ENCODE measurements at places on chromosomes 6 and 20.

- no peak for DNase-seq
These were observed 594.6 kb downstream of the COL12A1 start for GRCh38 chr6:74611220-74611619.

GRCh38 chr6:11096109-11096508, 2.5 kb downstream of the SMIM13 start:
- peak; percentile 30 for DNase-seq

GRCh38 chr6:43103253-43103876, 27.3 kb downstream of the PTK7 start:
- no peak for DNase-seq

DNA sequence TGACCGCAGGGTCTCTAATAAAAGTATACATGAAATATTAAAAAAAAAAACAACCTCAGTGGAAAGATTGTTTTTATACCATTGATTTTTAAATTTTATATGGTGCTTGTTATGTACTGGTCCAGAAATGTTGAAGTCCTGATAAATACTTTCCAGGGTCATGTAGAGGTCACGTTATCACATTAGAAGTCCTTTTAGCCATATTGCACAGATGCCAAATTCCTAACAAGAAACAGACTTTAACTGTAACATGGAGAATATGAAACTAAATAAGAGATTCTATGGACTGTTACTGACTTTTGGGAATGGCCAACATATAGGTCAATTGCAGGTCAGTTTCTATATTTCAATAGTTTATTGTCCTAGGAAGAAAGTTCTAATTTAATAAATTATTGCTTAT, 89.0 kb downstream of the ADGRB3 start:
- no peak for DNase-seq

DNA sequence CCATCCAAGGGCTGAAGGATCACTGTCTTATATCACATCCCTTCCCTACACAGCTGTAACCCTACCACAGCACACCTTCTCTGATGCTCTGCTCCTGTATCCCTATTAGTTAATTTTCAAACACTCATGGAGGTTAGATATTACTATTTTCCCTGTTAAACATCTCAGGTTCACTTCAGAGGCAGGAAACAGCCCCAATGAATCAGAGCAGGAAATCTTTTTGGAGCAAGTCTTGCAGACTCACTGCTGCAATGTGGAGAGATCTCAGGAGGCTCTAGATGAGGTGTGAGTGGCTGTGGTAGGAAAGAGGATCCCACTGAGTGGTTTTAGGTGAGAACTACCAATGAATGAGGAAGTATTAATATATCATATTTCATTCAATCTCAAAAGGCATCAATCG, 19.7 kb upstream of the HTR1B start:
- no peak for DNase-seq

DNA sequence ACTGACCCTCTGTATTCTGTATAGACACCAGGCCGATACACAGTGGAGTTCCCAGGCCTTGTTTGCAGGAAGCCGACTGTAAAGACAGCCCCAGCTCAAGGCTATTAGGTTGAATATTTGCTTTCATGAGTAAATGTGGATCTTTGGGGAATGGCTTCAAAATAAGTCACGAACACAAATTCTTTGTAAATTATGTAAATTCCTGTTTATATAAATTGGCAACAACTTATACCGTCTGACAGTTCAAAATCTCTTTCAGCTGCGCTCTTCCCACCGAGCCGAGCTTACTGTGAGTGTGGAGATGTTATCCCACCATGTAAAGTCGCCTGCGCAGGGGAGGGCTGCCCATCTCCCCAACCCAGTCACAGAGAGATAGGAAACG, 24.7 kb downstream of the EDN3 start:
- no peak for DNase-seq

DNA sequence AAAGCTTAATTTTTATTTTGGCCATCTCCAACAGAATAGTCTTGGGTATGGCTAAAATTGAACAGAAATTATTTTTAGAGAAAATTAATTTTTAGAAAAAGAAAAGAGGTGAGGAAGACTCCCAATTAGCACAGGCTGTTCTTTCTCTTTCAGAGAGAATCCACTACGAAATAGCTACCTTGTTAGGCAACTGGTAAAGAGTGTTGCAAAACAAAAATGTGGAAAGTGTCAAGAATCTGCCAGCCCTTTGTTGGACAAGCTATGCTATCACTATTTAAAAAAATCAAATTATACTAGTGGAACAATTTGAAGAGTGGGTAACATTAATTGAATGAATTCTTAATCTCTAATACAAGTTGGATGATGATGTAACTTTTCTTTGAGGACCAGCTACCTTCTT, 19.2 kb upstream of the ZSCAN9 start:
- no peak for DNase-seq

DNA sequence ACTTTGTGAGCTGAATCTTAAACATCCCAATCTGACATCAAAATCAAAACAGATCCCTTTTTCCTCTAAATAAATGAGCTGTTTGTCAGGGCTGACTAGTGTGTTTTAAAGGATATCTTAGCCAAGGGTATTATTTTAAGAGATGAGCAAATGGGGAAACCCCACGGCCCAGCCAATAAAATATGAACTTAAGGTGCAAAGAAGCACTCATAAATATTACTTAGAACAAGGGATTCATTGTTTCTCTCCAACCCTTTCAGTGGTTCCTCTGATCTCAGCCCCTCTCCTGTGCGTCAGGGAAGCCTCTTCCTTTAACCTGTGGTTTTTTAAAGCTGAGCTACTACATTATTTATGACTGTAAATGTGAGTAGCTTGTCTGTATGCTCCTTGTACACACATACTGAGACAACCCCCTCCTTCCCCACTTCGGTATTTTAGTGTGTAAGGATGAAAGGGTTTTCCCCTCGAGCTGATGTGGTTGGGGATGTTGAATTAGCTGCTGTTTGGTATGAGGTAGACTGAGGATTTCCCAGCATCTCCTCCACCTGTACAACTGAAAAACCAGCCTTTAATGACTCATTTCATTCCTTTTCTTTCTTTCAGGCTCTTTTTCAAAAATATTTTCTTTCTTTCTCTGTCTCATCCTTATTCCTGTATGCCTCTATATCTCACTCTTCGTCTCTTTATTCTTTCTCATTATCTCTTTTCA, 6.5 kb downstream of the BMP5 start:
- no peak for DNase-seq

DNA sequence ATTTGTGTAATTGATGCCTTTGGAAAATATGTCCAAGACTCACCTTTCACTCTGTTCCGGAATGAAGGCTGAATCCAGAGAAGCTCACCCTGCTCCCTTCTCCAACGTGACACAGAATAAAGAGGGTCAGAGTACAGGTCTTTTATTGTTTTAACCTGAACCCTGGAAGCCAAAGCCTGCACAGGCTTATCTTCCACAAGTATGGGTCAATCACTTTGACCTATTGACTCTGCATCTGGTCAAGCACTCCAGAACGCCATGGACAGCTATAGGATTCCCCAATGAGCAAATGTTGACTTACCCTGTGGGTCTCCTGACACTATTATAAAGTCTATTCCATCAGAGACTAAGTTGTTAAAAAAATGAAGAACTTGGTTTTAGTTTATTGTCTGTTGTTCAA, 158.4 kb upstream of the MYLIP start:
- DNase-seq: no peak

- peak; percentile 6 for DNase-seq
These were observed 217.5 kb downstream of the TINAG start for GRCh38 chr6:54525731-54526130.

DNA sequence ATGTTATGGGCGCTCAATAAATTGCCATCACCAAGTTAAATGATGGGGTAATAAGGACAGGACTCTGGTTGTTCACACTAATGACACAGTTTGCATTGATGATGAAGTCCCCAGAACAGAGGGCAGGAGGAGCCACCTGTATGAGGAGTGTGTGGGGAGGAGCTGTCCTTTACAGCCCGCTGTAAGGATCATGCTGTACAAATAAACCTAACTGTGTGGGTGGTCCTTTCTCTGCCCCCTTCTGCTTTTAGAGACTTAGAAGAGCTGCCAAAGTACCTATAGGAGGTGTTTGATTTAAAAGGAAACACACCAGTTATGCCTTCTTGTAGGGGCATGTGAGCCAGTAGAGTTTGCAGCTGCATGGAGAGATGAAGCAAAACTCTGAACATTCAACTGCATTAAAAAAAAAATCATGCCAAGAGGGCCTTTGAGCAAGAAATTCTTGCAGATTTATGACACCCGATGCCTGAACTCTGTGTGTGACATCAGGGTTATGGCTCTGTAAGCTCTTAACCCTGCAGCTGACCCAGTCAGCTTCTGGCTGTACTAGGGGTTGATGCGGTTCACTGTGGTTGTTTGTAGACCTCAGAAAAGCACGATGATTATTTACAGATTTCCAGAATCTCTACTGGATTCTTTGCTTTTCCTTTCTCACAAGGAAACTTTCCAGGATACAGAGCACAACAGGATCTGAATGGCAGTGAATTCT, 67.4 kb downstream of the UST start:
- no peak for DNase-seq

- DNase-seq: peak; percentile 7
These were observed 673 bp downstream of the MARCKS start for GRCh38 chr6:113857556-113858479.

DNA sequence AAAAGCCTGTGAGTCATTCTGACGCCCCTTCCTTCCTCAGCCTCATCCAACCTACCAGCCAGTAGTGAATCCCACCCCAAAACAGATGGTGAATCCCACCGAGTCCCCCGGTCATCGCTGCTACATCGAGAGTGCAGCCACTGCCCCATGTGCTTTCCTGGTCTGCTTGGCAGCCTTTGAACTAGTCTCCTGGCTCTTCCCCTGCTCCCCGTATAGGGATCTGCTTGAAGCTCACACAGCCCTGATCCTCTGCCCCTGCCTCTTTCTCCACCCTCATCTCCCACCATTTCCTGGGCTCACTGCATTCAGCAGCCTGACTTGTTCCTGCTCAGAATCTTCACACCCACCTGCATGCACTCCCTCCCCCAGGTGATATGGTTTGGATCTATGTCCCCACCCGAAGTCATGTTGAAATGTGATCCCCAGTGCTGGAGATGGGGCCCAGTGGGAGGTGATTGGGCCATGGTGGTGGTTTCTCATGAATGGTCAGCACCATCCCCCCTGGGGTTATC, 14.6 kb downstream of the SYNJ2 start:
- DNase-seq: no peak

DNA sequence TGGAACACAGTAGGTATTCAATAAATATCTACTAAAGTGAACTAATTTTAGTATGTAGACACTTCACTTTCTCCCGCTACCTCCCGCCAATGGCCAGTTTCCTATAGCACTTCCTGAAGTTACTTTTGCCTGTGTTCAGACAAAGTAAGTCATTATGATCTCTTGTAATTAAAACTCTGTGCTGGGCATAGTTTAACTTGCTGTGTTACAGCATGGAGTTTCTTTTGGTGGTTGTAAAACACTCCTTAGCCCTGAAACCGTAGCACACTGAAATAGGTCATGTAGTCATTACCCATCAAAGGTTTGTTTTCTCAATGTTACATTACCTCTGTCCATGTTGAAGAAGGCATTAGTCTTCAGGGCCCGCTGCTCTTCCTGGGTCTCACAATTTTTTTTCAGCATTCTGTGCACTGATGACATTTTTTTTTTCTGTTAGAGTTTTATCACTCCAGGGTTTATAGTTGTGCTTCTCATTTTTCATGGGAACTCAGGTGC, 54.0 kb upstream of the CENPW start:
- no peak for DNase-seq

GRCh38 chr6:82612475-82613039, 248.9 kb downstream of the TPBG start:
- DNase-seq: no peak

- no peak for DNase-seq
These were observed 6.9 kb upstream of the SAMD3 start for GRCh38 chr6:130229645-130230044.

DNA sequence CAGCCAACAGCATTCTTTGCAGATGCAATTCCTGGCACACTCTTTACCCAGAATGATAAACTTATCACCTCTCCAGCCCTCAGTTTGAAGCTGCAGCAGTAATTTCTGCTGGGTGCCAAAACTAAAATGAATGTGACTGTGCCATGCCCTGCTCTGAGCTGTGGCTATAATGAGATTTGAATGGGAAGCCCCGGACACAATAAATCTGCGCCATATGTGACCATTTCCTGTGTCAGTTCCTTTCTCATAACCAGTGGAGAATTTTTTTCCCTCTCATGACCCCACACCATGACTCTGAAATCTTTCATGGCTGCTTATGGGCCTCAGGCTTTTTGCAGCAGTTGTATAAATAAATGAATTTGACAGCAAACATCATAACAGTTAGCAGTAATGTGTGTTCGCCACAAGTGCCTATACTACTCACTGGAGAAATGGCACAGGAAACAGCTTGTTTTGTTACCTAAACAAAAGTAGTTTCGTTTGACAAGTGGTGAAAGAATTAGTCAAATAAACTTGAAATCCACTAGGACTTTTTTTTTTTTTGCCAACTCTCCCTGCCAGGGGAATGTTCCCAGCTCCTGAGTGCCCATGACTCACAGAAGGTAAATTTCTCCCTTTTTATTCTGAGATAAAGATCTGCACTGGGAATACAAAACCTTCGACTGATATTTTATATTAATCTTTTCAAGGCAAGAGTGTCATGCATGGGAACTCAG, 408.4 kb downstream of the PKHD1 start:
- no peak for DNase-seq

GRCh38 chr6:105226598-105227294, 46.9 kb upstream of the POPDC3 start:
- peak; percentile 59 for DNase-seq

- DNase-seq: no peak
These were observed 87.0 kb downstream of the OR2B2 start for GRCh38 chr6:27825025-27825793.

GRCh38 chr6:54719131-54719530, 127.4 kb upstream of the FAM83B start:
- no peak for DNase-seq

DNA sequence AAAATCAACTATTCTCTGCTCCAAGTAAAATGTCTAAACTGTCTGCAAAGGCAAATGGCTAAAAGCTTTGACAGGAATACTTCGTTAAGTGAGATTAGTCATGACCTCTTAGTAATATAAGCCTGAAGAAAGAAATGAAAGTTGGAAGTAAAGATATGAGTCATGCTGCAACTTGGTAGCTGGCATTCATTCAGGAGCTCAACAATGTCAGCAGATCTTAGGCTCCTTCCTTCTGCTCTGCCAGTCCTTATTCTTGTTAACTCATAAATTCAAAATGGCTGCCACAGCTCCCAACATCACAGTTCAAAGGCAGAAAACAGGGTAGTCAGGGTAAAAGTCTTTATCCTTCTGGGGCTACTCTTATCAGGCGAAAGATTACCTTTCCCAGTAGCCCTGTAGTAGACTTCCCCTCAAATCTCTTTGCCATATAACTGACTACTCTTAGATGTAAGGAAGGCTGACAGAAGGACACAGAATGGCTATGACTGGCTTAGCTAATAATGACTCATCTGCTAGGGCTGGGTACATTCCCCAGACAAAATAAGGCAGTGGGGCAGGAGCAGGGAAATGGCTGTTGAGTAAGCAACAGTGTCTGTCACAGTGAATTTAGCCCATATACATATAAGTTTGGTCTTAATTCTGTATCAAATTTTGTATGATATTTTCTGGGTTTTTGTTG, 24.4 kb upstream of the C6orf62 start:
- DNase-seq: peak; percentile 97

- no peak for DNase-seq
These were observed 8.7 kb downstream of the RNF24 start for GRCh38 chr20:4006640-4007039.

- DNase-seq: no peak
These were observed 120.7 kb upstream of the CLDN20 start for GRCh38 chr6:155143029-155143577.

- no peak for DNase-seq
These were observed 111.0 kb downstream of the TBXT start for GRCh38 chr6:166056637-166057036.

GRCh38 chr6:119280080-119280479, 69.5 kb downstream of the MAN1A1 start:
- no peak for DNase-seq

GRCh38 chr6:80930376-80930775, 822.1 kb downstream of the TENT5A start:
- DNase-seq: no peak
